ENCODE measurements at places on chromosomes 1 and 21. TPM values are rescaled to one million over a fixed set of nuclear protein-coding genes. Genes with fewer than 3 reads are reported as not detected.
A peak's percentile ranks its signal among the peaks of the same experiment; 100 is the strongest.

Gene LRRIQ3
- total RNA-seq: 1.4 TPM

Gene OR2L8
- total RNA-seq: not detected

Gene INSRR
- 0.06 TPM for total RNA-seq

Gene BNIPL
- total RNA-seq: 0.74 TPM

Gene PGLYRP3
- not detected for total RNA-seq

Gene TINAGL1
- 661 TPM for total RNA-seq

Gene KRTAP15-1
- not detected for total RNA-seq

Gene REN
- total RNA-seq: not detected

Gene S100A16
- total RNA-seq: 118 TPM

Gene CD5L
- 0.46 TPM for total RNA-seq

Gene MTARC1
- 262 TPM for total RNA-seq

Gene ANGPTL1
- 127 TPM for total RNA-seq

Gene ZBTB8B
- not detected for total RNA-seq

Gene PSMD4
- 115 TPM for total RNA-seq

DNA sequence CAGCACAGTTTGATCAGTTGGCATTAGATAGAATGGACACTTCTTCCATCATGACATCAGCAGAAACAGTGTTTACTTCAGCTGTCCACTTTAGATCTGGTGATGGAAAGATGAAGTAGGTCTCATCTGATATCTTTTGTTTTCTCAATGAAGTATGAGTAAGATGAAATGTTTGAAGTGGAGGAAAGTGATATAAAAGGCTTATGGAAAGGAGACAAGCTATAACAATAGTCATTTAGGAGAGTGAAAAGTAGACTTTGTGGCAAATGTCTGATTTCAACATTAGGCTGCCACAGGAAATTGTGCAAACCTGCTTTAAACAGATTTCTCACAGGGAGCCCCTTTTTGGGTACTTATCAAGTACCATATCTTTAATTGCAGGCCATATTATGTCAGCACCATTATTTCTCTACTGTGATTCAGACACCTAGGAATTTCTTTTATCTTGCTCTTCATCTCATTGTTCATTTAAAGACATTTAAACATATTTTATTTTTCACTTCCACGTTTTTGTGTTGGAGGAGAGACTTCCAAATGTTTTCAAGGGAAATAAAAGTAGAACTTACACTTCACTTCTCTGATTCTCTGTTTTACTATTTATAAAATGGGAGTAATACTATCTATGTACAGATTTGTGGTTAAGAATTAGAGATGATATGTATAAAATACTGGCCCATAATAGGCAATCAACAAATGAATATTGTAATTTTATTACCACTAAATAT is 18.1 kb downstream of the PDC start:
- DNase-seq: no peak

GRCh38 chr1:172343240-172344160 is 77.0 kb upstream of the C1orf105 start:
- DNase-seq: no peak

GRCh38 chr1:54442185-54442584 is 36.0 kb upstream of the SSBP3 start:
- no peak for DNase-seq

DNA sequence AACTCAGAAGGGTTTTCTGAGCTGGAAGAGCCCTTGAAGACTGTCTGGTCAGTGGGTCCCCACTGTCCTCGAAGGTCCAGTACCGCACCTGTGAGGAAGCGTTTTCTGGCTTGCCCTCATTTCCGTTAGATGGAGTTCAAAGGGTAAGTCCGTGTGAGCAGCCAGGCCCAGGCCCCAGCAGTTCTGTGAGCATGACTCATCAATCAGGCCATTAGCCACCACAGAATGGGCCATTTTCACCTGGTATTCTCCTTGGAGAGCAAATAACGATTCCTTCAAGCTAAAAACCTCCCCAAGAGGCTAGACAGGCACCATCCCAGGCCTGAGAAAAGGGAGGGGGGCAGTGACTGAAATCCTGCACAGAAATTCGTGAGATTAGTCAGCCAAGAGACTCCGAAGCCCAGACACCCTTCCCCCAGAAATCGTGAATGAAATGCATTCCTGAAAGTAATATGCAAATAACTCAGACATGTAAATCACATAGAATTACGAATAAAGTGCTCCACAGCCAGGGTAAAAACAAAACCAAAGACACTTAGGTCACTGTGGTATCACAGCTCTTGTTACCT is 66.0 kb downstream of the BCAR3 start:
- DNase-seq: no peak

- peak; percentile 56 for DNase-seq
Measured at GRCh38 chr1:66271216-66271903, 262.6 kb upstream of the SGIP1 start.

DNA sequence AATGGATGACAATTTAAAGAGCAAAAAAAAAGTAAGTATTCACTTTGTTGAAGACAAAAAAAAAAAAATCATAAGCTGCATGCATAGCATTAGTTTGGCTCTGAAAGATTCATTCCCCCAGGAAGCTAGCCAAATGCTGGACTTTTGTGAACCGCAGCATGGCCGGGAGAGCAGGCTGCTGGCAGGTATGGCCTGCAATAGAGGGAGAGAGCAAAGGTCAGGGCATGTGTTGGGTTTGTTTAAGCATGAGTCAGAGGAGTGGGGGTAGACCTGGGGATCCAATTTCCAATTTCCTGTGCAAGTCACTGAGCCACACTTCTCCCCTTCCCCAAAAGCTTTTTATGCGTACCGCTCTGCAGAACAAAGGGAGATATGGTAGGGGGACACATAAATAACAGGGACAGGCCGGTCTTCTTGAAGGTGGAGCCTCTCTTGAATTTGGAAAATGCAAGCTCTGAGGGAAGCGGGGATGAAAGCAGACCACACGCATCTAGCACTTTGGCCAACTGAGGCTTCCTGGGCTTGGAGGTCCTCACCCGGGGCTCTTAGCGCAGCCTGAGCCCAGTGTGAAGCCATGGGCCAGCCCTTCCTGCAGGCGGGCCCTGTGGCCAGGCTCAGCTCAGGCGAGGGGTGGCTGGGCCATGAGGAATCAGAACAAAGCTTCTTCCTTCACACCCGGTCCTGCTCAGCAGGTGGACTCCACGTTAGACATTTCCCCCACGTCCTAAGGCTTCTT is 171.1 kb downstream of the TOMM20 start:
- no peak for DNase-seq

- DNase-seq: no peak
Measured at GRCh38 chr21:35350965-35351364, 301.9 kb upstream of the RUNX1 start.

DNA sequence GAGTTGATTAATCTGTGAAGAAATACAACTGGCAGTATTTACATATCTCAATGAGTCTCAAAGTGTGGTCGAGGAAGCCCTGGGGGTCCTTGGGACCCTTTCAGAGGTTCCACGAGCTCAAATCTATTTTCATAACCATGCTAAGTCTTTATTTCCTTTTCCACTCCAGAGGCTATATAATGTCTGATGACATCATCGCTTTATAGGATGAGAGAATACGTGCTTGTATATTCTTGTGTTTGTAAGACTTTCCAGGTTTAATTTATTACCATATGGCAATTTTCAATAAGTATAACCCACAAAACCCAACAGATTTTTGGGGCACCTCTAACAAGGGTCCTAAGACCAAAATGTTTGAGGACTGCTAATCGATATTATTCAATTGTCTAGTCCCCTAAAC is 1.4 kb upstream of the SLC19A2 start:
- no peak for DNase-seq

- DNase-seq: no peak
Measured at GRCh38 chr1:92784021-92784638, 778 bp downstream of the EVI5 start.

- DNase-seq: no peak
Measured at GRCh38 chr1:184210862-184211261, 159.3 kb downstream of the TSEN15 start.

- no peak for DNase-seq
Measured at GRCh38 chr1:99306644-99307043, 42.4 kb downstream of the PLPPR4 start.

- DNase-seq: no peak
Measured at GRCh38 chr1:167630568-167631385, 745 bp downstream of the RCSD1 start.

DNA sequence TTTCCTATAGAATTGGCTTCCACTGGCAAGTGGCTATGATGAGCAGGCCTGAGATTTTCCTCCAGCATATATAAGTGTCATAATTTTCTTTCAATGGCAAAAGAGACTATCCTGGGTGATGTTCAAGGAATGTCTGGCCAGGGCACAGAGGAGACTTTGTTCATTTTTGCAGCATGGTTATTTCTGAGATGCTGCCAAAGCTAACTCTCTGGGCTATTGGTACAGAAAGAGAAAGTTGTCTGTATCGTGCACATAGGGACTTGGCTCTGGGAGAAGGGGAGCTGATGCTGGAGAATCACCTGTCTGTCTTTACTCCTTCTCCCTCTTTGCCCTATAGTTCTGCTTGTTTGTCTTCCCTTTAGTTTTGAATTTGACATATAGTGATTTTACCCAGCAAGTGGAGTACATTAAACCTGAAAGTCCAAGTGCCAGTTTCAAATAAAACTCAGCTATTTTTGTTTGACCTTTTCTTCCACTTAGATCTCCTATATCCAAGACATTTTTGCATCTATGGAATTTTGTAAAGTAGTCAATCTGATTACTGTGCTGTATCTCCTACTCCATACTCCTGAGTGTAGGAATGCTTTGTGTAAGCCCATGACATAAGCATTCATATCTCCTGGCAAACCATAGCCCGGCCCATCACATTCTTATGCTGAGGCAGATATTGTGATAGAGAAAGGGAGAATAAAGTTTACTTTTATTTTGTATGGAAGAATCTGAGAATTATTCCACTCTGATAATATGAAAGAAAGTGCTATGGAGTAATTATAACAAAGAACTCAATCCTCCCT is 3.9 kb downstream of the FNDC7 start:
- DNase-seq: no peak

GRCh38 chr1:28249866-28250295 is 9.4 kb upstream of the SESN2 start:
- no peak for DNase-seq

- DNase-seq: no peak
Measured at GRCh38 chr21:29671728-29672127, 268.1 kb downstream of the GRIK1 start.

- no peak for DNase-seq
Measured at GRCh38 chr1:185215911-185216310, 58.9 kb downstream of the SWT1 start.

- DNase-seq: no peak
Measured at GRCh38 chr1:200257235-200257634, 152.6 kb downstream of the ZNF281 start.

DNA sequence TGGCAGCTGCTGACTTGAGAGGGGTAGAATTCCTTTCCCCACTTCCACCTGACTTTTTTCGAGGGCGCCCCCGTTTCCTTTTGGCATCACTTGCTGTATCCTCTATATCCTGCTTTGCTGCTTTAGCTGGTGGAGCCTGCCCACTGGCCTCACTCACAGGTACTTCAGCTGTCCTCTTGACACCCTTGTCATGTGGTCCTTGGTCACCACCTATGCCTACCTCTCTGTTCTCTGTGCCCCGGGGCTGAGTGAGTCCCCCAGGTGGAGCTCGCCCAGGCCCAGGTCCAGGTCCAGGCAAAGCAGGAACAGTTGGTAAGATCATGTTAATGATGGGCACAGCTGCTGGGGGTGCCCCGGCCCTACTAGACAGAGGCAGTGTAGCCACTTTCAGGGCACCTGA is 4.5 kb downstream of the RFX5 start:
- no peak for DNase-seq

GRCh38 chr21:44929242-44929798 is 8.6 kb upstream of the ITGB2 start:
- no peak for DNase-seq
